Kidney (tissue), 22 donors: ENCODE measurements at places on chromosomes 11 and 22. TPM values are rescaled to one million over a fixed set of nuclear protein-coding genes. Genes with fewer than 3 reads are reported as not detected.

The C11orf42 gene
- total RNA-seq: not detected

- DNase-seq: peak; percentile 73
Observed at GRCh38 chr22:40714499-40715337, 35.4 kb downstream of the MCHR1 start.

The JOSD1 gene
- total RNA-seq: 42.8 TPM

- no peak for DNase-seq
Observed at GRCh38 chr11:68181719-68182451, 31.2 kb downstream of the KMT5B start.

- DNase-seq: no peak
Observed at GRCh38 chr11:106420686-106421085, 343.2 kb downstream of the AASDHPPT start.

DNA sequence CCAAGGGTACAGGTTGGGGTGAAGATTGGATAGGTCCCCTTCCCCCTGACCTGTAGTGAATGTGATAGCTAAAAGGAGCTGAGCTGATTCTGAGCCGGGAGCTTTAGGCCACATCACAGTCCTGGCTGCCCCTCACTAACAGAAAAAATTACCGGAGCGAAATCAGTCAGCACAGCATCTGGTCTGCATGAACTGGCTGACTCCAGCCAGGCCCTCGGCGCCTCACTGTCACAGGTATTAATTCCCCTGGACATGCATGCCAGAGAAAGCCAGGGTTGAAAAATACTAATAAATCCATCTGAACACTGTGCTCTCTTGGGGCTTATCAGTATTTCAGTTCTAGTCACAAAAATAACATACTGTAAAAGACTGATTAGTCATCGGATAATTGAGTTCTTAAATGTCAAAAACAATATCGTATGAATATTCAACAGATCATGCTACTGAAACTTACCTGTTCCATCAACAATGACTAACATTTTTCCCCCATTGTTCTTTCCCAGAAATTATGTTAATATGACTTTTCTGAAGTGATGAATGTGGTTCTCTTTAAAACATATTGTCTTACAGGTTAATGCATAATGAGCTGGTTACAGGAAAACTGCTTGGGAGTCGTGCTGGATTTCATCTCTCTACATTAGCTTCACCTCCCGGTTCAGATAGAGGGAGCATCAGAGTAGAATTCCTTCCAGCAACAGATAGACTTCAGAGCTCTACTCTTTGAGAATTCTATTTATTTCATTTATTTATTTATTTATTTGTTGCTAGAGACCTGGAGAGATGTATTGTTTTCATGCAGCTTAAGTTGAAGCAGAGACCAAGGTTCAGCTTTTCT, 387.7 kb downstream of the NXPE2 start:
- DNase-seq: no peak

The OR51B5 gene
- total RNA-seq: not detected

The GCAT gene
- total RNA-seq: 8.9 TPM

GRCh38 chr22:37965940-37966664, 12.6 kb downstream of the POLR2F start:
- DNase-seq: no peak

GRCh38 chr11:70078095-70078780, at the start of gene ANO1:
Gene ANO1, plus strand, starts transcription at chr11:70078317. Its CDS starts 290 bp downstream, at chr11:70078607.
- peak; percentile 37 for DNase-seq
